SJSA1 (cell line): ENCODE measurements at places on chromosomes 6 and 20.

DNA sequence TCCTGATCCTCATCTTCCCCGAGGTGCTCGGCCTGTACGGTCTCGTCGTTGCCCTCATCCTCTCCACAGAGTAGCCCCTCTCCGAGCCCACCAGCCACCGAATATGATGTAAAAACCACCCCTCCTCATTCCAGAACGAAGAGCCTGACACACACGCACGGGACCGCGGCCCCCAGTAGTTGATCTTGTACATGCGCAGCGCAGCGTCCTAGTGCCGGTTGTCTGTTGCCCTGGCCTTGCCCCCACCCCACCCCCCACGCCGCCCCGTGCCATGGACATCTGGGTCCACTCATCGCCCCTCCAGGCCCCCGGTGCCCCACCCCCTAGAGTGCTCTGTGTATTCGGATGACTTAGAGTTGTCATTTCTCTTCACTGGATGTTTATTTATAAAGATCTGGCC is 5.2 kb upstream of the PRPH2 start:
- no peak for DNase-seq

DNA sequence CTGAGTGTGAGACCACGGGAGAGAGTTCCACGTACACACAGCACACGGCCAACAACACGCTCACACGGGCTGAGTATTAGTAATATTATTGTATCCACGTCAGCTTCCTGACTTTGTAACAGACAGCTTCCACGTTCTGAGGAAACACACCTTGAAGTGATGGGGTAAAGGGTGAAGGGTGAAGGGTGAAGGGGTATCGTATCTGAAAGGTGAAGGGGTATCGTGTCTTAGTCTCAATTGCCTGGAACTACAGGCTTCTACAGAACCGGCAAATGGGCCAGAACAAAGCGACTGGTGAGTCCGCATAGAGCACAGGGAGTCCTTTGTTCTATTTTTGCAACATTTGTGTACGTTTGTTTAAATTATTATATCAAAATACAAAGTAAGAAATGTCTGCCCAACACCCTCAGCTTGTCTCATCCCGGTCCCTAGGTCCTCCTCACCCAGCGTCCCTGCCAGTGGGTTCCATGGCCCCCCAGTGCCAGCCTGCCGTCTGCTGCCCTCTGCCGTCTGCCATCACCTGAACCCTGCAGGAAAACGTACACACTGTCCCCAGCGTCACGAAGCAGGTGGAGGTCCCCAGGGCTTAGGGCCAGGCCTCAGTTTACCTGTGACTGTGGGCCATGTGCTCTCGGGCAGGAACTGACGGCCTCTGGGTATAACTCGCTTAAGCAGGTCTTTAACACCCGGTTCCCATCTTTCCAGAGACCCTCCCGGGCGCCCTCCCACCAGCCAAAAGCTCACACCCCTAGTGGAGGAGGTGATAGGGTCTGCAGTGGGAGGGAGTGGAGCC is 4.4 kb upstream of the HELZ2 start:
- DNase-seq: no peak

GRCh38 chr6:110310861-110311446 is 47.2 kb downstream of the METTL24 start:
- no peak for DNase-seq

GRCh38 chr6:158996856-158997255 is 3.1 kb downstream of the RSPH3 start:
- DNase-seq: no peak

GRCh38 chr20:46128310-46129151 is 10.4 kb downstream of the CD40 start:
- DNase-seq: no peak
